SJCRH30 (cell line): ENCODE measurements at places on chromosomes 11 and 22.

DNA sequence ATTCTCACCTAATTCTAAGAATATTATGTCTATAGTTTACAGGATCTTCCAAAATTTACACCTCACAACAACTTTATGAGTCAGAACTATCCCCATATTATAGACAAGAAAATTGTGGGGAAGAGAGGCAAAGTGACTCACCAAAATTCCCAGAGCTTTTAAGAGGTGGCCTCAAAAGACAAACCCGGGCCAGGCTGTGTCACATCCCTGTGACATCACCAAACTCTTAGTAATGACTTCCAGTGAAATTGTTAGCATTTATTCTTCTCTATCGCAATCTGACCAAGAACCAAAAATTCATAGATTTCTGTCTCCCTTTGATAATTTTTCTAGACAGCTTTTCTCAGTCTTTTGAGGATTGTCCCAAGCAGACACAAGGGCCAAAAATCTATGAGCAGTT is 134.3 kb downstream of the SNX19 start:
- no peak for DNase-seq

DNA sequence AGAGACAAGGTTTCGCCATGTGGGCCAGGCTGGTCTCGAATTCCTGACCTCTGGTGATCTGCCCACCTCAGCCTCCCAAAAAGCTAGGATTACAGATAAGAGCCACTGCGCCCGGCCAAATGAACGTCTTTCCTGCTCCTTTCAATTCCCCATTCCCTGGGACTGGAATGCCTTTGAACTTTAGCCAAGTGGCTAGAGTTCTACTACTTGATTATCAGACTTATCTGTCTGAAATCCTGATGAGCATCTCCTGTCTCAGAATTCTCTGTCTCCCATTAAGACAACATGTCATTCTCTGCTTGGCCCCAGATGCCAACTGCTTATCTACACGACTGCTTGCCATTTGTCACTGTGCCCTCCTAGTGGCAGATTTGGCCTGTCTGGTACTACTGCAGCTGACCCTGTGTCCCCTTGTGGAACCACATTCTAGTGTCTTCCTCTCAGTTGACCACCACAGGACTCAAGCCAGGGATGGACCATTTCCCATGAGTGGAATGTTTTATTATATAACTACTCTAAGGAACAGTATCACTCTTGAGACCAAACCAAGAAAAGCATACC is 33.1 kb upstream of the IPO7 start:
- DNase-seq = no peak

- no peak for DNase-seq
Observed at GRCh38 chr11:3085052-3085451, 27.8 kb upstream of the CARS1 start.

DNA sequence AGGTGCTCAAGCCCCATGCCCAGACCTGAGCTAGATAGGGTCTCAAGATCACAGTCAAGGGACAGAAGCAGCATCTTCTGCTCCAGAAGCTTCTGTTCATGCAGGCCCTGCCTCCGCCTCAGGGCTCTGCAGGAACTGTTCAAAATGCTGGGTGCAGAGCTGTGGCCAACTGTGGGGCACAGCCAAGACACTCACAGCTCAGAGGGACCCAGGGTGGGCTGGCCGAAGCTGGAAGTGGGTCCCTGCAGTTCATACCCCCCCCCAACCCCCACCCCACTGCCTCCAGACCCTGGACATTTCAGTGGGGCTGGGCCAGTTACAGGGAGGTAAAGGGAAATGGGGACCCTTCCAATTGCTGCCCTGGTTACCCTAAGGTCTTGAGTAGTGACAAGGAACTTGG is 129.0 kb downstream of the CRYBB2 start:
- no peak for DNase-seq

- DNase-seq = peak; percentile 66
Observed at GRCh38 chr11:128506999-128507611, 80.3 kb downstream of the ETS1 start.

GRCh38 chr11:130782361-130783222 is 133.7 kb downstream of the SNX19 start:
- no peak for DNase-seq

DNA sequence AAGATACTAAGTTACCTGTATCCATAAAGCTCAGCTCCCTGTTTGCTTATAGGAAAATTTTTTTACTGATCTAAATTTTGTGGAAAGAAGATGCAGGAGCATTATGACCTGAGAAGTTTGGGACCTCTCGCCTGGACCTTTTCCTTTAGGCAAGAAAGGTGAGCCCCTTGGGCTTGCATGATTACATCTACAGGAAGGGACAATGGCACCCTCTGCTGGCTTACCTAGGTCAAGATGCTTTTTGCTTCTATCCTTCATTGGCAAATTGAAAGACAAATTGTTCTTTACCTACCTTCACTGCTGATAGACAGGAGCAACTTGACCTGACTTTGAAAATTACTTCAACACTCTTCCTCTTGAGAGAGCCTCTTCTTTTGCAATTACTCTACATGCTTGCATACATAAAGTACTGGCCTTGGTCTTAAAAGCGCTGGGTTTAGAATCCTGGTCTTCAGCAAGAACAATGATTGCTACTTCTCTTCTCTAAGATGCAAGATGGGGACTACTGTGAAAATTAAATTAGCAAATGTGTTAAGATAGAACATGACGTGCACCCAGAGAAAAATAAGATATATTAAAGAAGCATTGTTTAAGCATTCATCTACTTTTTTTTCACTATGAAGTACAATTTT is 147.2 kb downstream of the TRPC6 start:
- DNase-seq = peak; percentile 53

- DNase-seq = no peak
Observed at GRCh38 chr22:41619979-41620588, 759 bp downstream of the DESI1 start.

GRCh38 chr11:10490398-10491241 is 35.6 kb downstream of the AMPD3 start:
- DNase-seq = peak; percentile 77

GRCh38 chr22:30697975-30698374 is 3.3 kb downstream of the OSBP2 start:
- no peak for DNase-seq

DNA sequence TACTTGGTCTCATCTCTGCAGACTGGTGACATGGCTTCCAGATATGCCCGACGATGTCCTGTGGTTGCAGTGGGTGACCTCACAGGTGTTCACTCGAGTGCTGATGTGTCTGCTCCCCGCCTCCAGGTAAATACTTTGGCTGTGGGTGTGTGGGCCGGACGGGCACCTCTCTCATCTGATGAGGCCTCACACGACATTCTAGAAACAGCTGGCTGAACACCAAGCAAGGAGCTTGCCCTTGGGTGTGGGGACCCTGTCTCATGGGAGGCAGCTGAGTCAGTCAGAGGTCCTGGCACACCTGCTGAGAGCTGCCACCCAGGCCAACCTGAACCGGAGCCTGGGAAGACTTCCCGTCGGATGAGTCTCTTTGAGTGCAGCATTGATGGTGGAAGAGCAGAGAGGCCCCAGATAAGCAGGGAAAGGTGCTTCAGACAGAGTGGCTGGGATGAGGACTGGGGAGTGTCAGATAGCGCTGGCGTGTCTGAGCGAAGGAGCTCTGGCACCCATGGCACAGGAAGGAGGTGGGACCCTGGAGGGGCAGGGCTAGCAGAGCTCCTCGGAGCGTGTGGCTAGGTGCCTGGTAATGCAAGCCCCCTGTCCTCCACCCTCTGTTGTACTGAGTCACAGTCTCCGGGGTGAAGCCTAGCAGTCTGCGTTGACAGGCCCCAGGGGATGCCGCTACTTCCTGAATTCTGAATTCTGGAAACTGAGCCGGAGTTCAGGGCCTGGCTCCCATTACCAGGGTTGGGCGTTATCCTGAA is 10.4 kb upstream of the SAMM50 start:
- DNase-seq = no peak

- DNase-seq = no peak
Observed at GRCh38 chr22:30890686-30891442, 77.7 kb downstream of the MORC2 start.

DNA sequence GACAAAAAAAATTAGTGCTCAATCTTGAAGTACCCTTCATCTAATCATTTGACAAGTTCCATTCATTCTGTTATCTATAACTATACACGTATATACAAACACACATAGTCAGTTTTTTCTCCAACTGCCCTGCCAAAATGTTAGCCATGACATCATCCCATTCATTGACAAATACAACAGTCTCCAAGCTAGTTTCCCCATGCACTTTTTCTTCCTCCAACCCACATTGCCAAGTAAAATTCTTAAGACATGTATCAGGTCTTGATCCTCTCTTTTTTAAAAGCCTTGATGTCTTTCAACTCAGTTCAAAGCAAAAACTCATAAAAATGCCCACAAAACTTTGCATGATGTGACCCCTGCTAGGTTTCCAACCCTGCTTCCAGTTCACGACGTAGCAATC is 58.1 kb downstream of the DDI1 start:
- DNase-seq = no peak

DNA sequence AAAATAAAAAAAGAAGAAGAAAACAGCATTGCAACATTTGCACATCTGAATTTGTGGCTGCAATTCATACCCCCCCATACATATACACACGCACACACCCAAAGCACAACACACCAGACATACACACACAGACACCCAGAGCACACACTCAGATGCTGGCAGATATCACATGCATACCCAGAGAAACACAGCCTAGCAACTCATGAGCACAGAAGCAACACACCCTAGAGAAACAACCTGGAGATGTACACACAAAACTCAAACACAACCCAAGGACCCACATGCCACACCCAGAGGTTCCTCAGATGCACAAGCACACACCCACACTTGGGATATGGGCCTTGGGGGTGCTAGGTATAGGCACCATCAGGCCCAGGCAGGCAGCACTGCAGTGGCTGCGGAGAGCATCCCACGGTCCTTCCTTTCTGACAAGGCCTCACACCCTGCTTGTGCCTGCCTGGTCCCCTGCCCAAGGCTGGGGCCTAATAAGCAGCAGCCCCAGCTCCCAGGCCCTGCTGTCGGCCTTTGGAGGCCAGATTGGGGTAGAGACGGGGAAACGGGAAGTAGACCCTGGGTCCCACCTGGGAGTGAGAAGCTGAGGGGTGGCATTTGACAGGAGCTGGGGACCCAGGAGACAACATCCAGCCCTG is 3.1 kb downstream of the CST6 start:
- no peak for DNase-seq

DNA sequence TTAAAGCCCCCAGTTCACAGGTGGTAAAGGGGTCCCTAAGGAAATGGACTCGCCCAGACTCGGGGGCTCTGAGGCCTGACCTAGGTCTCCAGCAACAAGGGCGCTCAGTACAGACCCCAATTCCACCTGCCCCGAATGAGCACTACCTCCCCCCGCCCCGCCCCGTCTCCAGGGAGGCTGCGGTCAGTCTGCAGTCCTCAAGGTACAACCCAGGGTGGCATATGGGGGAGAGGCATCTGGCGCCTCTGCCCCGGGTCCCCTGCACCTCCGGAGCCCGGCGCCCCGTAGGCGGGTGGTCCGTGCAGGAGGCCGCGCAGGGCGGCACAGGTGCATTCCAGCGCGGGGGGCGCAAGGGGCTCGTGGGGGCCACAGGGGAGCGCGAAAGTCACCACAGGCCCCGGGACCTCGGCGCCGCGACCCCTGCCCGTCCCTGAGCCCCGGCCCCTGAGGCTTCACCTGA is 361 bp downstream of the CTSD start:
- no peak for DNase-seq

DNA sequence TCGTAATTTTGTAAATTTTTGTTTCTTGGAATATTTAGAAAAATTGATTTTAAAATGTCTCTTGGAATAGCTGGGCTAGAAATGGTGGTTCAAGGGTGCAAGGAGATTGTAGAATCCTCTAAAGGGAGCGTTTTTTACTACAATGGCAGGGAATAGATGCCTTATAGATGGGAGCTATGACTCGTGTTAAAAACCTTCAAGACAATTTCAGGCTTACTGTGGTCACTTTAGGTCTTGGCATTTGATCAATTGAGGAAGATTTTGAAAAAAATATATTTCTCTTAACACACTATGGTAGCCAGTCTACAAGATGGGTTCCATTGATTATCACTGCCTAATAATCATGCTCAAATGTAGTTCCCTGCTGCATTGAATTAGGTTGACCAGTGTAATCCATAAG is 25.0 kb downstream of the METTL15 start:
- no peak for DNase-seq

- no peak for DNase-seq
Observed at GRCh38 chr11:105609832-105610781, at the start of gene GRIA4. Gene GRIA4 (plus strand): TSS chr11:105610073. CDS start chr11:105610998, 925 bp downstream.

DNA sequence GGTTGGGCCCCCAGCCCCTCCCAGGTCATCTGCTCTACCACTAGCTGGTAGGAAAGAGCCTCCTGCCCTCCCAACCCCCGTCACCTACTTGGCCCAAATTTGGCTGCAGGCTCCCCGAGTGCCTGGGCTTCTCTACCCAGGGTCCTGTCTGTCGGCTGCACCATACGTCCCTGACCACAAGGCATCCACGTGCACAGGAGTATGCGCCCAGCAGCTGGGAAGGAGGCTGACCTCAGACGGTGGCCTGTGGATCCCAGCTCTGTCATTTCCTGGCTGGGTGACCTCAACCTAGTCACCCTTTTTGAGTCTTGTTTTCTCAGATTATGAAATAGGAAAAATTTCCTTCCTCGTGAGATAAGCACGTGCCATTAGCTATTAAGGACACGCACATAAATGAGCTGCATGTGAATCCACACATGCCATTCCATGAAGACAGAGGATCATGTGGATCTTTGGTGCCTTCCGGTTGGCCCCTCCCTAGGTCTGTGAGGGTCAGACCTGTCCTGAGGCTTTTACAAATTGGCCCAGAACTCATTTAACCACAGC is 13.7 kb downstream of the CYB561A3 start:
- peak; percentile 23 for DNase-seq

DNA sequence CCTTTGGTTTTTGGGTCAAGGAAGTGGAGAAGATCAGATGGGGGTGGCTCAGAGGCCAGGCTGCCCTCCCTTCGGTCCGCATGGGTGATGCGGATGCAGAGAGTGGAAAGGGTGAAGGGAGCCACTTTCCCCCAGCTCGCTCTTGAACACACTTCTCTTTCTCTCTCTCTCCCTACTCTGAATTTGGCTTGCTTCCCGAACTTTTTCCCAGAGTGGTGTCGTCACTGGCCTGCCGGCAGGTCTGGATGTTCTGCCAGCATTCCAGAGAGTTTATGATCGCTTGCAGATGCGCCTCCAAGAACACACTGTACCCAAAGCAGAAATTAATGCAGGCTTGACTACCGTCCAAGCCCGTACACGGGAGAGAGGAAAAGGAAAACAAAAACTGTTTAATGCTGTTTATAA is 103.2 kb downstream of the ZBTB16 start:
- DNase-seq = peak; percentile 66

DNA sequence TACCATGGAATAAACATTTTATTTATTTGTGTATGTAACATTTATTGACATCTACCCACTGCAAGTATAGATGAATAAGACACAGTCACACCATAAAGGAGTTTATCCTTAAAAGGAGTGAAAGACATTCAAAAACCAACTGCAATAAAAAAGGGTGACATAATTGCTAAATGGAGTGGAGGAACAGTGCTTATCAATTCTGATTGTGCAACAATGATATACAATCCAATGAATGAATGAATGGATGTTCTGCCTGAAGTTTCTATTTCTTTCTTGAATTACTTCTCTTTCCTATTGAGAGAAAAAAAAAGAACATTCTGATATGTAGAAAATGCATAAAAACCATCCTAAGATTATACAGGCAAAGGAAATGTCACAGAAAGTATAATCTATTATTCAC is 10.0 kb downstream of the MMP7 start:
- no peak for DNase-seq
